Activated T-helper 1 cell treated with anti-CD3 and anti-CD28 coated beads, Interleukin-12 subunit alpha, Interleukin-12 subunit beta, Interleukin-2, Interleukin-4 antibody, amounts not matched to agents 30 ng/mL and 10 ng/mL and 1 ng/mL, durations not matched to agents 14 hours and 24 hours and 36 hours (primary cell): ENCODE measurements at places on chromosomes 4 and X. TPM values are rescaled to one million over a fixed set of nuclear protein-coding genes. Genes with fewer than 3 reads are reported as not detected.
A peak's percentile ranks its signal among the peaks of the same experiment; 100 is the strongest.

CT45A5 gene
- not detected in 2 replicates for total RNA-seq

LIMCH1 gene
- not detected in 2 replicates for total RNA-seq

GLRB gene
- not detected in 2 replicates for total RNA-seq

GPR50 gene
- total RNA-seq, result not detected in 2 replicates

WDR19 gene
- total RNA-seq, result 12.6 and 13.7 TPM in 2 replicates

TEX13B gene
- not detected in 2 replicates for total RNA-seq

CWH43 gene
- not detected in 2 replicates for total RNA-seq

ANXA5 gene
- total RNA-seq, result 128 and 131 TPM in 2 replicates

DCAF4L1 gene
- 0.20 and 0.31 TPM in 2 replicates for total RNA-seq

- H3K27ac ChIP-seq, result no peak overlapping the region
- H3K36me3 ChIP-seq, result no peaks in the 10 kb centered on the region
- H3K27me3 ChIP-seq, result no peaks in the 10 kb centered on the region
- DNase-seq, result no peak
- H3K4me1 ChIP-seq, result no peaks in the 10 kb centered on the region
These were observed 11.2 kb upstream of the GRIA3 start for GRCh38 chrX:123172869-123173268.

DNA sequence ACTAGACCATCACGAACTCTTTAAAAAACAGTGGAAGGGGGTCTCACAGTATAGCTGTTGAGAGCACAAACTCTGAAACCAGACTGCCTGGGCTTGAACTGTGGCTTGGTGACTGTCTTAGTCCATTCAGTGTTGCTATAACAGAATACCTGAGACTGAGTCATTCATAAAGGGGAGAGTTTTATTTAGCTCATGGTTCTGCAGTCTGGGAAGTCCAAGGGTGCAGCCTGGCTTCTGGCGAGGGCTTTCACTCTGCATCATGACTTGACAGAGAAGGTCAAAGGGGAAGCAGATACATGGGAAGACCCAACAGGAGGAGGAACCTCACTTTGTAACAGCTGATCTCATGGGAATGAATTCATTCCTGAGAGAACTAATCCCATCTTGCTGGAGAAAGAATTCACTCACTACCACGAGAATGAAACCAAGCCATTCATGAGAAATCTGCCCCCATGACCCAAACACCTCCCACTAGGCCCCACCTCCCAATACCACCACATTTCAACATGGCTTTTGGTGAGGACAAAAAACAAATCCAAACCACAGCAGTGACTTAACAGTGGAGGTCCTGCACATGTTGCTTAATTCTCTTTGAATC is 116.7 kb upstream of the STOX2 start:
- no peaks in the 10 kb centered on the region for H3K4me1 ChIP-seq
- no peak overlapping the region for H3K27ac ChIP-seq
- no peak overlapping the region for H3K4me3 ChIP-seq
- DNase-seq, result no peak

GRCh38 chrX:87064502-87064901 is 453.1 kb upstream of the KLHL4 start:
- H3K27ac ChIP-seq, result no peak overlapping the region
- H3K4me1 ChIP-seq, result no peaks in the 10 kb centered on the region
- H3K4me3 ChIP-seq, result no peak overlapping the region
- no peaks in the 10 kb centered on the region for H3K27me3 ChIP-seq

GRCh38 chr4:105951198-105951597 is 55.9 kb downstream of the NPNT start:
- H3K36me3 ChIP-seq, result no peaks in the 10 kb centered on the region
- no peaks in the 10 kb centered on the region for H3K27me3 ChIP-seq
- H3K27ac ChIP-seq, result no peak overlapping the region
- H3K4me3 ChIP-seq, result no peak overlapping the region
- H3K4me1 ChIP-seq, result no peaks in the 10 kb centered on the region

DNA sequence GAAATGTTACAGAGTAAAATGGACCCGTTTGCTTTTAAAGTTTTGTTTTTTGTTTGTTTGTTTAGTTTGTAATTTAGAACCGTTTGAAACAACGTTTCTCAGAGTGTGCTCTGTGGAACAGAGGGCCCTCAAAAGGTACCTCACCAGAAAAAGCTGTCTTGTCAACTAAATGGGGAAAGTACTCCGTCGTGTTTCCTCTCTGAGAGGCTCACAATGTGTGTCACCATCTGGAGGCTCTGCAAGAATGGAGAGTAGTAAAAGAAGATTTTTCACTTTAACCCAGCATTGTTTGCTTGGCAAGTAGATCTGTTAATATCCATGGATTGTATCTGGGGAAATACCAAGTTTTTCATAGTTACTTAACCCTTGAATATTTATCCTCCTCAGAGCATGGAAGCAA is 1.5 kb upstream of the ENPEP start:
- no peak overlapping the region for H3K27ac ChIP-seq
- no peaks in the 10 kb centered on the region for H3K4me1 ChIP-seq
- DNase-seq, result no peak
- H3K36me3 ChIP-seq, result no peaks in the 10 kb centered on the region

DNA sequence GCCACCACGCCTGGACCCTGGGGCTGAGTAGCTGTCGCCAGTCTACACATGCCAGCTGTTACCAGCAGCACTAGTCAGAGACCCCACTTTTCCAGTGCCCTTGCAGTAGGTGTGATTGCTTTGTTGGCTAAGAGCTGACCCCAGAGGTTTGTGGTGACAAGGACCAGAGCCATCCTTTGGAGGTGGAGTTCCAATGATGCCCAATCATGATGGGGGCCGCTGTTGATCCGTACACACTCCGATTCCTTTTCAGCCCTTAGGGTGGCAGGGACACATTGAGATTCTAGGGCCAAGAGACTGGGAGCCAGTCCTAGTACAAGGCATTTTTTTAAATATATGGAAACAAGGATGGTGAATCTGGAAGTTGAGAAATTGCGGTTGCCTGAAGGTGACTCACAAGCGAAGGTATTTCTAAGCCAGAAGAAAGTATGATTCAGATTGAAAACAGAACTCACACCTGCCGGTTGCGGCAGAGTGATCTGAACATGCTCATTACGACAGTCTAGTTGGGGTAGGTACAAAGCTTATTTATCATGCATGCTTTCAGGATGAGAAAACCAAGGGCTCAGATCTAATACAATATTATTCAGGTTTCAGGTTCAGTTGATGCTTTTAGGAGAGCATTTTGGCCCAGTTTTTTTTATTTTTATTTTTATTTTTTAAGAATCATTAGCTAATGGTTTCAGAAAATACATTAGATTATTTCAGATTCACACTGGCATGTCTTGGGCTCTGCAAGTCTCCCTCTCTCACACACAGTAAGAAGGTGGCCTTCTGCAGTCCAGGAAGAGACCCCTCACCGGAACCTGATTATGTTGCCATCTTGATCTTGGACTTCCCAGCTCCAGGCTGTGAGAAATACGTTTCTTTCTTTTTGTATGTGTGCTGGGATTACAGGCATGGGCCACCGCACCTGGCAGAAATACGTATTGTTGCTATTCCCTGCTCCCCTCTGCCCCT is 43.4 kb downstream of the SHROOM2 start:
- H3K27ac ChIP-seq, result peak overlapping the region; percentile 3
- H3K4me1 ChIP-seq, result no peaks in the 10 kb centered on the region
- peaks cover 10% of the 10 kb centered on the region for H3K27me3 ChIP-seq

DNA sequence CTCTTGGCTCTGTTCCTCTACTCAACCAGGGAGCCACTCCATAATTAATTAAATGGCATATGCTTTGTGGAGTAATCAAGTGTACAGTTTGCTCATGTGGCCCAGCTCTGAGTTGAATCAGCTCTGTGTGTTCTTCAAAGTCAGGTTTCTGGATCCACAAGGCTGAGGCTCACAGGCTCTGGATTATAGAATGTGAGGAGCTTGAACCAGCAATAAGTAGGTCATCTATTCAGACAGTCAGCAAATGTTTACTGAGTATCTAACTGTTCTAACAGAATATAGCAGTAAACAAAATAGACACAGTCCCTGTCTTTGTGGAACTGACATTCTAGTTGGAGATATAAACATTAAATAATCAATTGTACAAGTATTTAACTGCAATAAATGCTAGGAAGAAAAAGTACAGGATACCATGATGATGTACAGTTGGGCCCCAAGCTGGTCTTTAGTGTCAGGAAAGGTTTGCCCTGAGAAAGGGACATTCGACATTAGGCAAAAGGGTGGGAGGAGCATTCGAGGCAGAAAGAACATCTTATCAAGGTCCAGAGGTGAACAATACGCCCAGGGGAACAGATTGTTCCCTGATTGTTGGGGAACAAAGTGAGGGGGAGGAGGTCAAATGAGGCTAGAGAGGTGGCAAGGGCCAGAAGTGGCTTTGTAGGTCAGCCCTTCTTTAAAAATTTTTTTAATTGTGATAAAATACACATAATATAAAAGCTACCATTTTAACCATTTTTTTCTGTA is 20.5 kb upstream of the TSR2 start:
- peaks cover 17% of the 10 kb centered on the region for H3K27me3 ChIP-seq
- H3K36me3 ChIP-seq, result no peaks in the 10 kb centered on the region
- H3K4me1 ChIP-seq, result no peaks in the 10 kb centered on the region
- DNase-seq, result no peak

DNA sequence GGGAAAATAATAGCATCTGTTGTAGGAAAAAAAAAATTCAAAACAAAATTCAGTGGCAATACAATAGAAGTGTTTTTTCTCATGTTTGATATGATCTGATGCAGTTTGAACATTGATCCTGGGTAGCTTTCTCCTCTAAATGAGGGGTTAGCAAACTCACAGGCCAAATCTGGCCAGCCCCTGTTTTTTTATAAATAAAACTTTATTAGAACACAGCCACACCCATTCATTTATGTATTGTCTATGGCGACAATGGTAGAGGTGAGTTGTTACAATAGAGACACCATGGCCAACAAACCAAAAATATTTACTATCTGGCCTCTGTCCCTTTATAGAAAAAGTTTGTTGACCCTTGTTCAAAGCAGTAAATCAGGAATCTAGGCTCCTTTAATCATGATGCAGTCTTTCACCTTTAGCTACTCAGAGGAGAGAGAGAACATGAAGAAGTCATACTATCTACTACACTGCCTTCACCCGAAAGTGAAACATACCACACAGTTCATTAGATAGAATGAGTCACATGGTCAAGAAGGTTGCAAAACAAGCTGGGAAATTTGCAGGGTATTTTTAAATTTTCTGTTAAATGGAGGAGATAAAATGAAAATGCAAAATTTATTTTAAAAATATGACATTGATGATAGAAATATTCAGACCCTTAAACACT is 186.6 kb upstream of the MAOA start:
- DNase-seq, result no peak
- H3K27ac ChIP-seq, result no peak overlapping the region
- H3K4me3 ChIP-seq, result no peak overlapping the region
- H3K4me1 ChIP-seq, result peaks cover 4% of the 10 kb centered on the region
- no peaks in the 10 kb centered on the region for H3K27me3 ChIP-seq
- H3K36me3 ChIP-seq, result no peaks in the 10 kb centered on the region

- no peaks in the 10 kb centered on the region for H3K27me3 ChIP-seq
- no peaks in the 10 kb centered on the region for H3K36me3 ChIP-seq
- no peak overlapping the region for H3K27ac ChIP-seq
- no peak overlapping the region for H3K4me3 ChIP-seq
- no peaks in the 10 kb centered on the region for H3K4me1 ChIP-seq
- no peak for DNase-seq
These were observed 433.0 kb downstream of the PCDH10 start for GRCh38 chr4:133581996-133582619.

DNA sequence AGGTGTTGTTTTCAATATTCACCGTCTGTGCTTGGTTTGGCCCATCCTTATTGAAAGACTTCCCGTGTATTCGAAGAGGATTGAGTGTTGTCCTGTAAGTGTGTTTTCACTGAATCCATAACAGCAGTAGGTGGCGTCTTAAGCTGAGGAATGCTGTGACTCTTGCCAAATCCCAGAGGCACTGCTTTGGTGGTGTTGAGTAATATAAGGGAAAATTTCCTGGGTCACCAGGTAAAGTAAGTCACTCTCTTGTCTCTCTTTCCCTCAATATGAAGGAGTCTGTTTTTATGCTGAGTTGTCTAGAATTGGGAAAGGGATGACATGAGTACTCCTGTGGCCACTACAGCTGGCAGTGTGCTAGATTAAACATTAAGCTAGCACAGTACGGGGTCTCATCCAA is 146.7 kb upstream of the ZXDB start:
- no peak for DNase-seq
- H3K27me3 ChIP-seq, result no peaks in the 10 kb centered on the region
- H3K27ac ChIP-seq, result no peak overlapping the region
- no peak overlapping the region for H3K4me3 ChIP-seq
- no peaks in the 10 kb centered on the region for H3K4me1 ChIP-seq

DNA sequence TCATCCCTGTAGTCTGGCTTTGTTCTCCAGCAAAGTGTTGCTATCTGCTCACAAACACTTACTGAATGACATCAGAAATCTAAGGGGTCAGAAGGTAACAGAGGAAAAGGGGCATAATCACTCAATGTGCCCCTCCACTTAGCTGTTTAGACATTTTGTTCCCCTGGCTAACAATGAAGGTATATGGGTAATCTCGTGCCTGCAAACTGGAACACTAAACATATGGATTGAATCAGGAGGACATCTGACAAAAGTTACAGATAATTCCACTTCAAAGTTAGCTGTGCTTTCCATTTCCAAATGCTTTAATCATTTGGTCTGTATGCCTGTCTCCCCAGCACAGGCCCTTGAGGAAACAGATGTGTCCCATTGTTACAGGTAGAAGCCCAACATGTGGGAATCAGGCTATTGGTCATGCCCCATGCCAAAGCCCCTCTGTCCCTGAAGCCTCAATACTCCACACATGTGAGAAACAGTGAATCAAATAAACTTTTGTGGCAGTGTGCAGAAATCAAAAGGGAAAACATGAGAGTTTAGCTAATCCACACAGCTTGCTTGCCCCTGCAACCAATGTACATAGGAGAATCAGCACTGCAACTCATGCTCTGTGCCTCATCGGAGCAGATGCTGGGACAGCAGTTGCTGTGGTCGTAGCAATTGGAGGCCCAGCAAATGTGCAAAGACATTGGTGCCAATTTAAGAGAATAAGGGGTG is 111.7 kb downstream of the RNF150 start:
- DNase-seq, result no peak
- no peaks in the 10 kb centered on the region for H3K4me1 ChIP-seq
- H3K36me3 ChIP-seq, result no peaks in the 10 kb centered on the region
- H3K27ac ChIP-seq, result no peak overlapping the region
- H3K4me3 ChIP-seq, result no peak overlapping the region

- no peak for DNase-seq
- H3K4me1 ChIP-seq, result no peaks in the 10 kb centered on the region
- H3K27ac ChIP-seq, result no peak overlapping the region
- H3K36me3 ChIP-seq, result no peaks in the 10 kb centered on the region
- H3K27me3 ChIP-seq, result no peaks in the 10 kb centered on the region
These were observed 75.5 kb downstream of the HMX1 start for GRCh38 chr4:8796096-8796495.

GRCh38 chr4:5955201-5955821 is 62.4 kb upstream of the CRMP1 start:
- no peaks in the 10 kb centered on the region for H3K36me3 ChIP-seq
- peaks cover 11% of the 10 kb centered on the region for H3K4me1 ChIP-seq
- no peak overlapping the region for H3K27ac ChIP-seq
- DNase-seq, result no peak
- H3K4me3 ChIP-seq, result no peak overlapping the region
- peaks cover 2% of the 10 kb centered on the region for H3K27me3 ChIP-seq

DNA sequence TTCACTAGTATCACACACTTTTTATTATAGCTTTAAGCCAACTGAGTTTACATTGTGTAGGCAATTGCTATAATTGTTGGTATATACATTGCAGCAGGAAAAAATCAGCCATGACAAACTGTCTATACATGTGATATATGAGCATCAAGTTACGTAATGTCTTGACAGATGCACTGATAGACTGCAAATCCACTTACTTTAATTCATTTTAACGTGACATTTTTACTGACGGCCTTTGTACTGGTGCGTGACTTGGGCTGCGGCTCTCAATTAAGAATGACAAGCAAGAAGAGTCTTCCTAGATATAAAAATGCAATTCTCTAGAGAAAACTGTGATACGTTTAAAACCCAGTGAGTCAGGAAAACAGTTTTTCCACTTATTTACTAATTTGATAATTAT is 143.8 kb downstream of the ACTRT1 start:
- no peaks in the 10 kb centered on the region for H3K4me1 ChIP-seq
- no peak overlapping the region for H3K4me3 ChIP-seq
- DNase-seq, result no peak
- H3K27me3 ChIP-seq, result no peaks in the 10 kb centered on the region
- no peaks in the 10 kb centered on the region for H3K36me3 ChIP-seq
